Activated naive CD4-positive, alpha-beta T cell (primary cell): ENCODE measurements at places on chromosomes 13 and 19.

- DNase-seq: no peak
Measured at GRCh38 chr13:33218020-33218419, 67.5 kb downstream of the STARD13 start.

- no peak for DNase-seq
Measured at GRCh38 chr13:95553581-95554385, 1.3 kb downstream of the CLDN10 start.

- DNase-seq: no peak
Measured at GRCh38 chr19:7908078-7908699, 4.5 kb downstream of the MAP2K7 start.

DNA sequence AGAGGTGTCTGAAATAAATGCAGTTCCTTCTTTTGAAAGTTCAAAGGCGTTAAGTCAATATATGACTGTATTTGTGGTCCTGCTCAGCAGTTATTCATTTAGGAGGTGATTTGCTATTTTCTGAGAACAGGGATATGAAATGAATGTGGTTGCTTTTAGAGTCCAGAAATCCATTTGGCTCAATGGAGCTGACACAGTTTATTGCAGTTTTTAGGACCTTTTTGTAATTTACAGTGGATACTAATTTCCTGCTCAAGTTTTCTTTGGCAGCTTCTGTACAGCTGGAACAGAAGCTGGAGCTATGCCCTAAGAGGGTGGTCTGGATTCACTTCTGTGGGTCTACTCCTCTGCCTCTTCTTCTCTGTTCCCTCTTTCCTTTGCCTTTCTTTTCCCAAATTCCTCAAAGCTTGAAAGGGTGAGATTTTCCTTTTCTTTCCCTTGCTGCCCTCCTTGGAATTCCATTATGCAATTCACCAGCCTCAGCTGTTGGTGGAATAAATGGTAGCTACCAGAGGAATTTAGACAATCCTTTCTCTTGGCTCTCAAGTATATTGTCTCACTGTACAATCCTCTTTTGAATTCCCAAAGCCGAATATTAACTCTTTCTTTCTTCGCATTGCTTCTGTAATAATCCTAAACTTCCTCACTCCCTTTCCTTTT, 39.9 kb downstream of the ITGBL1 start:
- no peak for DNase-seq

- no peak for DNase-seq
Measured at GRCh38 chr19:11111117-11111770, 22.0 kb downstream of the LDLR start.

DNA sequence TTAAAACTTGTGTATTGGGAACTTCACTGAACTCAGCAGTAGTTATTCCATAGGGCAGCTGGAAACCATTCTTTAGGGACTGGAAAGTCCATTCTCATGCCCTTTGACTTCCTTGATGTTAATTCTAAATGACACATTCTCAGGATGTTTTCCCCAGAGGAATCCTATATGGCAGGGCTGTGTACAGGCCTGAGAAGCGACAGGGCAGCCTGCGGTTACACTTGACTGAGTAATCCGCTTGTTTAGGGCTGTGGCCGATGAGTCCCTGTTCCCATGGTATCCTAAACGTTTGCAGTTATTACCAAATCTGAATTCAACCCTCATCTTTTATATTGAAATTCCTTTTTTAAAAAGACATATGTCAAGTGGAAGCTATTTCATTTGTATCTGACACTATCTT, 83.5 kb downstream of the COL4A2 start:
- no peak for DNase-seq

DNA sequence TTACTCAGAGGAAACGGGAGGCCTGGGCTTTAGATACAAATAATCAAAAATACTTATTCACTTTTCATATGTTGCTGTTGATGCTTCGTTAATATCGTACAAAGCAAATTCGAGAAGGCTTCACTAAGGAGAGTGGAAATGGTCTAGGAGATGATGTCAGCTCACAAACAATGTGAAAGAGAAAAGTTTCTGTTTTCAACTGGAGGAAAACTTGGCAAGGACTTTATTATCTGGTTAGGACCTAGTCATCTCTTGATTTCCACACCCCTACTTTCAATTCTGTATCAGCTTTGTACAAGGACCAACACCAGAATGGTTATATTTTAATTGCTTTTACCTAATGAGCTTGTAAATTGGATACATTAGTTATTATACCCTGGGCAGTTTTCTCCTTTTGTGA, 88.0 kb downstream of the SLC10A2 start:
- no peak for DNase-seq

DNA sequence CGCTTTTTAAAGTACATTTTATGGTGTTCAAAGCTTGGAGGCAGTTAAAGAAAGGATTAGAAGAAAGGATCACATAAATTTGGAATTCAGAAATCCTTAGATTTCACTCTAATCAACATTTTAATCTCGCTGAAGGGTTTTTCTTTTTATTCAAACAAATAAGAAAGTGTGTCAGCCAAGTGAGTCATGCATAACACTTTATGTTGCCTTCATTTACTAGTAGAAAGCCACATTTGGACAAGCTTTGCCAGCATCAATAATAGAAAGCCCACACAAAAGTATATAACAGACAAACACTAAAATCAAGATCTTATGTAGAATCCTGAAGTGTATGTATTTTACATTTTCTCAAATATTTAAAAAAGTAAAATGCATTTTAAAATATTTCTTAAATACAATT, 154.9 kb upstream of the TRPC4 start:
- no peak for DNase-seq

DNA sequence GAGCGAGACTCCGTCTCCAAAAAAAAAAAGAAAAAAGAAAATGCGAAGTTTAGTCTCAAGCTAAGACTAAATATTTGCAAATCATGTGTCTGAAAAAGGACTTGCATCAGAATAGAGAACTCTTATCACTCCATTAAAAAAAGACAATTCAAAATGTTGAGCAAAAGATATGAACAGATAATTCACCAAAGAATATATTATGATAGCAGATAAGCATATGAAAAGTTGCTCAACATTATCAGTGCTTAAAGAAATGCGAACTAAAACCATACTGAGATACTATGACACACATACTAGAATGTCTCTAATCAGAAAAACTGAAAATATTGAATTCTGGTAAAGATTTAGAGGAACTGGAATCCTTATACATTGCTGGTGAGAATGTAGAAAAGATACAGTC, 38.7 kb upstream of the SACS start:
- DNase-seq: no peak

DNA sequence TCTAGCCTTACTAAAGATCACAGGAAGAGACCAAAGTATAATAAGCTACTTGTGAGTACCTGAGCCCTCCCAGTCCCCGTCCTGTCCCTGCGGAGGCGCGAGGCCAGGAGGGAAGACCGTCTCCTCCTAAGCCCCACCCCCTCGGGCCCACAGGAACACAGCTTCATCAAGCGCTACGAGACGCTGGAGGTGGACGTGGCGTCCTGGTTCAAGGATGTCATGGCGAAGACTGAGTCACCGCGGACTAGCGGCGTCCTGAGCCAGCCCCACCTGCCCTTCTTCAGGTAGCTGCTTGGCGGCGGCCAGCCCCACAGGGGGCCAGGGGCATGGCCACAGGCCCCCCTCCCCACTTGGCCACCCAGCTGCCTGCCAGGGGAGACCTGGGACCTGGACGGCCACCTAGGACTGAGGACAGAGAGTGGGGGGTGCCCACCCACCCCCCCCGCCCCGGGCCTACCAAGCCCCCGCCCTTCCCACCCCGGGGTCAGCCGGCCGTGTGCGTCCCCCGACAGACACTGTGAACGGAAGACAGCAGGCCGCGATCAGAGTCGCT, 2.4 kb upstream of the TGFBR3L start:
- no peak for DNase-seq

DNA sequence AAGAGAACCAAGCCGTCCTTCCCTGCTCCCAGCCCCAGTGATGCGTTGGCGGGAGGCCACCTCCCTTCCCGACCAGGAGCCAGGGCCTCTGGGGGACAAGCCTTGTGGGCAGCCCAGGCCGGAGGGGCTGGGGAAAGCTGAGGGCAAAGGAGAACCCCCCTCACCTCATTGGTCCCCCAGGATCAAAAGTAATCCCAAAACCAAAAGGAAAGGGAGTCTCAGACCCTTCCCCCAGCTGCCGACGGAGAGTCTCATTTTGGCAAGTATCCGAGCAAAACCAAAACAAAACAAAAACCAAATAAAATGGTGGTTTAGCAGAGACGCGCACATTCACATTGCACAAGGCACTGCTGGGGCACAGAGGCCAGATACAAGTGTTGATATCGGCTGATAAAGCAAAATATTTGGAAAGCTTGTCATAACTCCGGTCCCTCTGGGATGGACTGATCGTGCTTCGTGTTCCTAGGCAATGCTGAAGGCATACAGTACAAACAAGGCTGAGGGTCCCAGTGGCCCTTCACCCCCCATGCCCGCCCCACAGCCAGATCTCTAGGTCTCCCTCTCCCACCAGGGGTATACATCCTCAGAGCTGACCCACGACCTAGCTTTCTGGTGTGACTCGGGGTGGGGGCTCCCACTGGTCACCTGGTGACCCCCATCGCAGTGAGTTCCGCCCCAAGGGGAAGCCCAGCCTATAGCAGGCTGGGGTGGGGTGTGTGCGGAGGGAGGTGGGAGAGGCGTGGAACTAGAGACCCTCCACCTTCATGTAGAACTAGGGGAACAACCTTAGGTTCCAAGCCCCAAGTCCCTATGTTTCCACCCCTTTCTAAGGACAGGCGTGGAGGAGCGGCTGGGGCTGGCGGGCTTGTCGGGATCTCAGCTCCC, 2.1 kb downstream of the CEBPA start:
- no peak for DNase-seq

GRCh38 chr19:788686-788982, 8.6 kb upstream of the PTBP1 start:
- no peak for DNase-seq

DNA sequence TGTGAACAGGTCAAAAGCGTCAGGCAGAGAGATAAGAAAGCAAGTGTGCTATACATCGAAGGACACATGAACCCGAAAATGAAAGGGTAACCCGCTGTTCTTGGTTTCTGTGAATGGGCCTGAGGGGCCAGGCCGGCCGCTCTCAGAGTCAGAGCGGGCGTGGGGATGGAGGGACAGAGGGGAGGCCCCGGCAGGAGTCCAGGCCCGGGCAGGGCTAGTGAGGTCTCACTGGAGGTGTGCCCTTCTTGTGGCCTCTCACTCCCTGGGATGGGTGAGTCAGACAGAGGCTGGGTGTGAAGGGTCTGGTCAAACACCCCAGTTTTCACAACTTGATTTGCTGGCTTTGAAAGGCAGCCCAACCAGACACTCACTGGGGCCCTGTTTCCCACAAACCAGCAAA, 17.4 kb upstream of the NDUFS7 start:
- no peak for DNase-seq

DNA sequence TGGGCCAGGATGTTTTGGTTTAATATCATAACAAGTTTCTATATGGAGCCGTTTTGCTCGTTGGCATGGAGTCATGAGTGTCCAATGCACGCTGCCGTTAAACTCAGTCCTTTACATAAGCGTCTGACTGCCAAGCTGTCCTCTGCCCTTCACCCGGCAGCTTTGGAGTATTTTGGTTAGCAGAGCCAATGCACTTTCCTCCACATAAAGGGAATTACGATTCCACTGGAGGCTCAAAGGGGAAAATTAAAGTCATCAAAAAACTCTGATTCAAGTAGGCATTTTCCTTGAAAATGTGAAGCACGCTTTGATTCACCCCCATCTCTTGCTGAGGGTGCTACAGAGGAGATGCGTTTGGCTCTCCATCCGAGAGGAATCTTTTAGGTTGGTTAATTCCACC, 144.4 kb upstream of the ARGLU1 start:
- DNase-seq: no peak

- DNase-seq: no peak
Measured at GRCh38 chr13:80307401-80307987, 33.4 kb downstream of the SPRY2 start.

GRCh38 chr19:28402701-28403290, 810.2 kb downstream of the UQCRFS1 start:
- no peak for DNase-seq
